GM13977 (cell line): ENCODE measurements at places on chromosomes 4 and X.

- no peak for DNase-seq
These were observed 157.3 kb upstream of the TET2 start for GRCh38 chr4:104989371-104989770.

GRCh38 chrX:126847143-126847542, 27.6 kb downstream of the PRR32 start:
- no peak for DNase-seq

- no peak for DNase-seq
These were observed 47.0 kb downstream of the MOSPD2 start for GRCh38 chrX:14920196-14920595.

GRCh38 chr4:4720646-4721045, 138.8 kb upstream of the MSX1 start:
- DNase-seq = no peak

DNA sequence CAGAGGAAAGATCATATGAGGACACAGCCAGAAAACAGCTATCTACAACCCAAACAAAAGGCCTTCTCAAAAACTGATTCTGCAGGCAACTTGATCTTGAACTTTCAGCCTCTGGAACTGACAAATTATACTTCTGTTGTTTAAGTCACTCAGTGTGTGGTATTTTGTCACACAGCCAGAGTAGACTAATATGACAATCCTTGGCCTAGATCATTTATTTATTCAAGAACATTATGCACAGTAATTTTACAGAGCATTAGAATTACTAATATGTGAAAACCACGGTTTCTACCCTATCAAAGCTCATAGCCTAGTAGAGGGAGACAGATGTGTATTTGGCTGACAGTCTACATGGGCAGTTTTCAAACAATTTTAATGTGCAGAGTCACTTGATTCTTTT, 167.8 kb upstream of the PCDH18 start:
- no peak for DNase-seq

- DNase-seq = no peak
These were observed 6.5 kb upstream of the EXOSC9 start for GRCh38 chr4:121794505-121795188.

DNA sequence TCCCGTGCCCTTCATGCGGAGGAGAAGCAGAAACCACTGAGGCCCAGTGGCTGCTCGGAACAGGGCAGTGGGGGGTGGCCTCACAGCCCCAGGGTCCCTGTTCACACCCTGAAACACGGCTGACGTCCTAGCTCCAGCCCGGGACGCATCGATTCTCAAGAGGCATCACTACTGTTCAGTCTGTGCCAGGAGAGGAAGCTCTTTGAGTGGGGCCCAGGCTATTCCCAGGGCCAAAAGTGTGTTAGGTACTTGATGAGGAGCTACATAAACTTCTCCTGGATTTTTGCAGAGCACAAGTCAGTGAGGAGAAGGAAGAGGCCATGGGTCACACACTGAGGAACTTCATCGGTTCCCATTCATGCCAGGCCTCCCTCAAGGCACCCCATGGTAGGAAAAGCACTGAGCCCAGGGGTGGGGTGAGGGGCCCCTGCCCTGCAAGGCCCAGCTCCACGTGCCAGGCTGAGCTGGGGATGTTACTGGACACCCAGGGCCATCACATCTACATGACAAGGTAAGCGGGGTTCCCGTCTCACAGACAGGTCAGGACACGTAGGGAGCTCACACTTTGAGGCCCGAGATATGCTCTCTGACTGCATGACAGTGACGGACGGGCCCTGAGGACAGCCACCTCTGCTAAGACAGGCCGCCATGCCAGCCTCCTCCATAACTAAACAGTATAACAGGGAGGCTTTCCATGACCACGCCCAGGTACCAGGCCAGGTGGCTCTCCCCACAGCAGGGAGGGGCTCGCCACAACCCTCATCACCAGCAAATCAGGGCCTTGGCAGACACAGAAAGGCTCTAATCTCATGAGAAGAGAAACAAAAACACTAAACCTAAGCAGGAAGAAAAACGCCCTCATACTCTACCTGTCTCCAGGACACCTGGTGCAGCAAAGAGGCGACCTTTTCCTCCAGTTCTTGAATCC, 12.4 kb downstream of the TNIP2 start:
- no peak for DNase-seq

- no peak for DNase-seq
These were observed 138.1 kb downstream of the CPZ start for GRCh38 chr4:8730681-8731080.

- DNase-seq = no peak
These were observed 90.3 kb downstream of the JAKMIP1 start for GRCh38 chr4:6109842-6110560.

- DNase-seq = no peak
These were observed 52.9 kb downstream of the TRMT44 start for GRCh38 chr4:8493484-8493883.

- no peak for DNase-seq
These were observed 513.0 kb downstream of the FSTL5 start for GRCh38 chr4:161650812-161651211.

DNA sequence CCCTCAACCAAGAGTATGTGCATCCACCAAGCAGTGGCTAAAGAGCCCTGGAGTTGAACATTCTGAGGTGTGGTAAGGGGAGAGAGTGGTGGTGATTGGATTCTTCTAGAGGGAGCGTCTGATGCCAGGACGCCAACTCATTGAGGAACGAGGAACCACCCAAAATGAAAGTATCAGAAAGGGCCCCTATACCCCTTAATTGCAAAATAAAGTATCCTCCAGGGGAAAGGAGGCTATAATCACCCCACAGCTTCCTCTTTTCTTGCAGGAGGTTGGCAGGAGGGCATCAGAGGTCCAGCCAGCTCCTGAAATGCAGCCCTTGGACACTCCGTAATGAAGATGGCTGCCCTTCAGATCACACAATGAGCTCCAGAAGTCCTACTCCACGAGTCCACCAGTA, 5.3 kb upstream of the KIAA1210 start:
- DNase-seq = no peak

DNA sequence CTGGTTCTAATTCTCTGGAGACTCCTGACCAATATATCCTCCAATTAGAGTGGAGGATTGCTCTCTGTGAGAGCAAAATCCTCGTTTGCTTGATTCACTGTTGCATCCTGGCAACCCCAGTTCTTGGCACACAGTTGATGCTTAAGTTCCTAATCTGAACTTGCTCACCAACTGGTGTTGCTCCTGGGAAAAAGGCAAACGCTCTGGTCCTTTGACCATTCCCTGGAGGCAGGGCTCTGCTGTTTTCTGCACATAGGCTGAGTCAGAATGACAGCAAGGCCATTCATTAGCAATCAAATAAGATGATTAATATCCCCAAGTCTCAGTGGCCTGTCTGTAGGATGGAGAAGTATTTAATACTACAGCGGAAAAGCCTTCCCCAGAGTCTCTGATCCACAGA, 172.7 kb upstream of the TBC1D9 start:
- DNase-seq = no peak

- no peak for DNase-seq
These were observed 77.4 kb downstream of the WDR19 start for GRCh38 chr4:39259571-39260330.

DNA sequence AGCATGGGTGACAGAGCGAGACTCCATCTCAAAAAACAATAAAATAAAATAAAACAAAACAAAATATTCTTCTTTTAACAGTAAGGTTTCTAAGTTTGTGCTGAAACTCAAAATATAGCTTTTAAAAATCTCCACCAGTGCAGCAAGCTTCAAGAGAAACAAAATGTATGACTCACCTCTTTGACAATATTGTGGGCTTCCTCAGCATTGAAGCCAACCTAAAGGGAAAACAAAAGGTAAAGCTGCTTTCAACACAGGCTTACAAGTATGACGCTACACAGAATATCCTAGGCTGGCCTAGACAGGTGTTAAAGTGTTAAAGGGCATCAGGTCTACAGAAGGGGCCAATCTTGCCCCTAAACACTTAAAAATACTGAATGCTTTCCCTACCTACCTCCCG, 1.2 kb downstream of the DYNLT3 start:
- DNase-seq = no peak

DNA sequence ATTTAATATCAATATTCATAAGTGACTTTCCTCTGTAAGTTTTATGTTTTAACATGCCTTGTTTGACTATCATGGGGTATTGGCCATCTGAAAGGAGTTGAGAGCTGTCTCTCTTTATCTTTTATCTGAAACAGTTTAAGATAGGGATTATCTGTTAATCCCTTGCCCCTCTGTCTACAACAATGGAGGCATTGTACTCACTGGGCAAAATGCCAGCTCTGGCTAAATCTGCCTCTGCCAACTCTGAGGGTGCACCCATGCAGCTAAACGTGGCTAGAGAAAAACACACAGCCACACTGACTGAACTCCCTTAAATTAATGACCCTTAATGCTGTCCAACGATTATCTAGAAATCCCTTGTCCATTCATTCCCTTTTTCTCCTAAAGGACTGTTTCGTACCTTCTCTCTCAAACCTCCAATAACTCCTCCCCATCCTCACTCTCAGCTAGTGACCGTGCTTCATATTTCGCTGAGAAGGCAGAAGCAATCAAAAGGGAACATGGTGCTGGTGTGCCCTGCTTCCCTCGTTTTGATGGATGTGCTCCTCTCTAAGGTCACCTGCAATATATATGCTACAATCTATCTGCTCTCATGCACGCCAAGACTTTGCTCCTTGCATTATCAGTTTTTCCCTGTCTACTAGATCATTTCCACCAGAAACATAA, 10.3 kb downstream of the PHKA2 start:
- no peak for DNase-seq

DNA sequence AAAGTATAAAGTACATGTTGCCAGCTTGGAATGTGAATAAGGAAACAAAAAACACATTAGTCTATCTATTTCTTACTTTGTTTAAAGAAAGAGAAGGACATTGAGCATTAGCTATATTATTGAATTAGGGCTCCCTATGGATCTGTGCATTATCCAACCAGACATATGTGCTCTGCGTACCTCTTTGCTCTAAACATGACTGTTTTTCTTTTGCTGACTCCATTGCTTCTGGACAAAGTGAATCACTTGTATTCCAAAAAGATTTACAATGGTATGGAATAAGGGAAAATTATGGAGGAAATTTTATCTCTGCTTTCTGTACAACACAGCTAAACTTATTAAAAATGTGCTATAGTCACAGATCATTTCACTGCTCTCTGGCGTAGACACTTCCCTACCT, 727.8 kb upstream of the LCORL start:
- DNase-seq = no peak

GRCh38 chr4:101155368-101155767, 192.0 kb downstream of the PPP3CA start:
- DNase-seq = no peak

GRCh38 chr4:170087163-170087700, 2.5 kb downstream of the AADAT start:
- DNase-seq = no peak

GRCh38 chr4:5166377-5166776, 115.1 kb downstream of the STK32B start:
- DNase-seq = no peak

GRCh38 chr4:26993967-26994366, 133.3 kb downstream of the STIM2 start:
- no peak for DNase-seq

GRCh38 chr4:1898007-1898406, 26.8 kb downstream of the NSD2 start:
- no peak for DNase-seq

GRCh38 chr4:138235419-138235952, 6.7 kb downstream of the SLC7A11 start:
- no peak for DNase-seq

DNA sequence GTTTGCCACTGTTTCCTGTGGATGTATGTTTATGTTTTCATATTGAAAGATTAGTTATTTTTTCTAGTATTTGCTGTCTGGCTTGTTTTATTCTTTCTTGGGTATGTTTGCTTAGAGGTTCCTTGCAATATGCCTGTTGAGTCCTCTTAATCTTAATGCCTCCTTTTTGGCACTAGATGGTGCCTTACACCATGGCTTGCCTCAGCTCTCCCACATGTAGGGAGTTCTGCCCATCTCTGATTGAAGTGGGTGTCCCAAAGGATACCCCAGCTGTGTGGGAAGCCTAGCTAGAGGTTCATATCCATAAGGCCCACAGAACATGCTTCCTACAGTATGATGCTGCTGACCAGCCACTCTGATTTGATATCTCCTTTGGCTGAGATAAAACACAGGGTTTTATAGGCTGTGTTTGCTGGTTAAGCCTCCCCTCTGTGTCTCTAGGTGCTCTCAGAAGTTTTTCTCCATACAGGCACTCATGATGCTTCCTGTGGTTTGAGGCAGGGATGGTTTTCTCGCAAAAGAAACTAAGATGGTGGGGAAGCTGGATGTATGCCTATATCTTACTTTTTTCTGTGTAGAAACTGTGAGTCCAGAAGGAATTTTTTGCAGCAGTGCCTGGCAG, 162.4 kb downstream of the ASB9 start:
- DNase-seq = no peak

- no peak for DNase-seq
These were observed 89.3 kb upstream of the HHIP start for GRCh38 chr4:144556636-144557035.

GRCh38 chr4:40455340-40455902, 120.3 kb downstream of the CHRNA9 start:
- no peak for DNase-seq

- DNase-seq = no peak
These were observed 56.7 kb downstream of the PCDH19 start for GRCh38 chrX:100353326-100353725.

DNA sequence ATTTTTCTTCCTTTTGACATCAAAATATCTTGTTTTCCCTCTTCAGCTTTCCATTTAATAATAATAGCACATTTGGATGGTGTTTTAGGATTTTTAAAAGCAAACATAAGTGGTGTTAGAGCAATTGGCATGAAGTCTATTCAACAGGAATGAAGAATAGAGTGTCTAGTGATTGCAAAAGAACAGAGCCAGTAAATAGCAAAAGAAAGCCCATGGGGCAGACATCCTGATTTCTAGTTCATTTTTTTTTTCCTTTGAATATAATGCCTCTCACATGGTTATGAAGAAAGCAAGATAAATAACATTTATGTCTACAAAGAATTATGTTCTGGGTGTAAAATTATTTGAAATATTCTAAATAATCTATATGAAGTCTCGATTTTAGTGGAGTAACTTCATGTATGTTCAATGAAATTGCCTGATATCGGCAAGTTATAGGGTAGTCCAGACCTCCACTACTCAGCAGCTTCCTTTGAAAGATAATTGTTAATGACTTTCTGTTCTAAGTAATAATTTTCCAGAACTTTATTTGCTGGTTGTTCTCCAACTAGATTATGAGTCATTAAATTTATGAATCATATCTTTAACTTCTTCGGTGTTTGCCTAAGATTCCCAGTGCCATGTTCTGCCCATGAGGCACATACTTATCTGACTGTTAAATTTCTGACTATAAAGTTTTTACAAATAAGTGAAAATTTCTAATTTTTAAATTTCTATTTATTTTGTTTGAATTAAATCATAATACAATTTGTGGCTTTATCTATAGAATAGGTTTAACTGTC, 587.9 kb downstream of the TLL1 start:
- DNase-seq = no peak

GRCh38 chrX:20205927-20206708, 60.6 kb downstream of the RPS6KA3 start:
- DNase-seq = peak; percentile 8

DNA sequence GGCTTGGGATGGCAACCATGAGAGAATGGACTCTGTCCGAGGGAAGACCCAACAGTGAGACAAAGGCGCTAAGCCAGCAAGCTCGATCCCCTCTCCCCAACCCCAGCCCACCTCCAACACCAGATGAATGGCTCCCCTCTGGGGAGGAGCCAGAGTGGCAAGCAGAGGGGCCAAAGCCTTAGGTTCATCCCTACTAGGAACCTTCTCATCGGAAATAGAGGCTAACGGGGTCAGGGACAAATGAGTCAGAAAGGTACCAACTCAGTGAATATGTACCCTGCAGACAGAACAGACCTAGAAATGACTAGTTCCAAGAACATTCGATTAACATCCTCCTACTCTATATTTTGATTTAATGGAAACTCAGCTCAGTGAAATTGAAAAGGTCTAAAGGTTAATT, 73.9 kb downstream of the NSG1 start:
- DNase-seq = no peak
